ENCODE measurements at places on chromosomes 11 and 22.
A peak's percentile ranks its signal among the peaks of the same experiment; 100 is the strongest.

DNA sequence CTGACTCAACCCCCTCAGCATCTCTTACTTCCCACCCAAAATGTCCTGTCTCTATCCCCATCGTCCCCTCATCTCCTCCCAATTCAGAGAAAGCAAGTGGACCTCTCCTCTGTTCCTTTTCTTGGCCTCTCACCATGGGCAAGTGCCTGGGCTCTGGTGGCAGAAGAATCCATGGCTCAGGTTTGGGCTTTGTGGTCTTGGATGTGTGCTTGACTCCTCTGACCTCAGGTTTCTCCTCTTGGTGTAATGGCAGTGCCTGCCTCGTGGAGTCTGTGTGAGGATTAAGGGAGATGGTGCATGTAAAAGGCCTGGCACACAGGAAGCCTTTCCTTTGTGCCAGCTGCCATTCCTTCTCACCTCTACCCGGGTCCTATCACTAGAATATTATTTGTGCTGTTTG lies 3.2 kb downstream of the BMAL1 start:
- DNase-seq, result no peak

- DNase-seq, result no peak
Measured at GRCh38 chr11:131449036-131450019, 78.9 kb downstream of the NTM start.

DNA sequence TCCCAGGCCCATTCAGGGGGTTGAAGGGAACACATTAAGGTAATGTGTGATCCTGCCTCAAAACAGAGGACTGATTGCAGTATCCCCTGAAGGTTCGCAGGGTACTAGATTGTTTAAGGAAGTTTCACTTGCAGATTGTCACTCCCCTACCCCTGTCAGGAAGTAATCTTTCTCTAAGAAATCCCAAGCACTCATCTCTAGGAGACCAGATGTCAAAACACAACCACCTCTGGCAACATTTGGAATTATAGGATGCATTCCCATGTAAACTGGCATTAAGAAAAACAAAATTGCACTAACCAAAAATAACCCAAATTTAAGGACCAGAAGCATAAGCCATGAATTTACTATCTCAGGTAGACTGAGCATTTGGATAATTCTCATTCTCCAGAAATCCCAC lies 1.6 kb downstream of the MRPL17 start:
- no peak for DNase-seq

GRCh38 chr22:49524362-49524761 lies 303.3 kb downstream of the BRD1 start:
- DNase-seq, result no peak

DNA sequence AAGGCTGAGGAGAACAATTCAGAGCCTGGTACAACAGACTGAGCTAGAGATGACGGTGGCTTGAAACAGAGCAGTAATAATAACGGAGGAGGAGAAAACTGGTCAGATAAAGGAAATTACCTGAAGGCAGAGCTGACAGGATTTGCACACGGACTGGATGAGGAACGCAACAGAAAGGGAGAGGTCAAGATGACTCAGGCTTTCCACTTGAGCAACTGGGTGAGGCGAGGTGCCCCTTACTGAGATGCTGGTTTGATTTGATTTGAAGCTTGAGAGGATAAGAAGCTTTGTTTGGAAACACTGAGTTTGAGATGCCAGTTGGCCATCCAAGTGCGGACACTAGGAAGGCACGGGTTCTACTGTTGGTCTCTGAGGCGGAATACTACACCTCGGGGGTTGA lies 35.4 kb upstream of the NRIP3 start:
- DNase-seq, result no peak

DNA sequence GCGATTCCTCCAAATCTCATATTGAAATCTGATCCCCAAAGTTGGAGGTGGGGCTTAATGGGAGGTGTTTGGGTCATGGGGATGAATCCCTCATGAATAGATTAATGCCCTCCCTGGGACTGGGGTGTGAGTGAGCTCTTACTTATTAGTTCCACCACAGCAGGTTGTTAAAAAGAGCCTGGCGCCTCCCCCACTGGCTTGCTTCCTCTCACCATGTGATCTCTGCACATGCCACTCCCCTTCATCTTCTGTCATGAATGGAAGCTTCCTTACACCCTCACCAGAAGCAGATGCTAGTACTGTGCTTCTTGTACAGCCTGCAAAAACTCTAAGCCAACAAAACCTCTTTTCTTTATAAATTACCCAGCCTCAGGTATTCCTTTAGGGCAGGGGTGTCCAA lies 8.8 kb downstream of the RRAS2 start:
- no peak for DNase-seq

DNA sequence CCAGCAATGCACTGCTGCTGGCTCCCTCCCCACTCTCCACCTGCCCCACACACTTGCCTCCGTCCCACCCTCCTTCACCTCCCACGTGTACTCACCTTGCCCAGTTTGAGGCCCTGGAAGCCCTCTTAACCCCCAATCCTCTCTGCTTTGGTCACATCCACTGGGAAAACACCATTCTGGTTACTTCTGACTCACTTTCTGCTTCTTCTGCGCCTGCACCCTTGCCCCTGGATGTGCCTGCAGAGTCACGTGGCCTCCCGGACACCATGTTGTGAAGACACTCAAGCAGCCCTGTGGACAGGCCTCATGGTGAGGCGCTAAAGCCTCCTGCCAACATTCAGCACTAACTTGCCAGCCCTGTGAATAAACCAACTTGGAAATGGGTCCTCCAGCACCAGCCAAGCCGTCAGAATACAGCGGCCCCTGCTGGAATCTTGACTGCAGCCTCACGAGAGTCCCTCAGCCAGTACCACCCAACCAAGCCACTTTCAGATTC lies 2.6 kb upstream of the NAALADL1 start:
- no peak for DNase-seq

- no peak for DNase-seq
Measured at GRCh38 chr11:121091492-121092152, 9.4 kb upstream of the TECTA start.

- DNase-seq, result no peak
Measured at GRCh38 chr11:23284631-23285030, 424.4 kb upstream of the CCDC179 start.

- no peak for DNase-seq
Measured at GRCh38 chr22:26367402-26368245, 61.4 kb upstream of the ASPHD2 start.

GRCh38 chr11:116840224-116840745 lies 2.9 kb upstream of the APOA1 start:
- no peak for DNase-seq

- no peak for DNase-seq
Measured at GRCh38 chr11:119329320-119329719, 5.0 kb upstream of the RNF26 start.

DNA sequence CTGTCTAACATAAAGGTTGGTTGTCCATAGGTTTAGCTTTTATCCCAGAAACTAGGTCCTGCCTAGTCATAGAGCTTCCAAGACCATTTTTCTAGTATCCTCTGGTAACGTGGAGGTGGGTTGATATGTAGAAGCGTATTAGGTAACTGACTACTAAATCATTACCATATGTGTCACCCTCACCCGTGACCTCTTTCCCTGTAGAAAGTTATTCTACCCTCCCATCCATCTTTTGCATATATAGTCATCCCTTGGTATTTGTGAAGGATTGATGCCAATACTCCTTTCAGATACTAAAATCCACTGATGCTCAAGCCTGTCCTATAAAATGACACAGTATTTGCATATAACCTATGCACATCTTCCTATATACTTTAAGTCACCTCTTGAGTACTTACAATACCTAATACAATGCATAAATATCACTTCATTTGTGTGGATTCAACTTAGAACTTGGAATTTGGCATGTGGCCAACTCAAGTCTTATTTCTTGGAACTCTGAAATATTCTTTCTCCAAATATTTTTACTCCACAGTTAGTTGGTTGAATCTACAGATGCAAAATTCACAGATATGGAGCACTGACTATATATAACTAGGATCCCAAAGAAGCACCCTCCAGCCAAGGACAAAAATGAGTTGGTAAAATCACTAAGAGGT lies 497.0 kb upstream of the TENM4 start:
- DNase-seq, result no peak

GRCh38 chr22:24209016-24209415 lies 27.7 kb downstream of the SUSD2 start:
- DNase-seq, result no peak

GRCh38 chr22:49718396-49718795 lies 109.3 kb downstream of the BRD1 start:
- DNase-seq, result peak; percentile 78

DNA sequence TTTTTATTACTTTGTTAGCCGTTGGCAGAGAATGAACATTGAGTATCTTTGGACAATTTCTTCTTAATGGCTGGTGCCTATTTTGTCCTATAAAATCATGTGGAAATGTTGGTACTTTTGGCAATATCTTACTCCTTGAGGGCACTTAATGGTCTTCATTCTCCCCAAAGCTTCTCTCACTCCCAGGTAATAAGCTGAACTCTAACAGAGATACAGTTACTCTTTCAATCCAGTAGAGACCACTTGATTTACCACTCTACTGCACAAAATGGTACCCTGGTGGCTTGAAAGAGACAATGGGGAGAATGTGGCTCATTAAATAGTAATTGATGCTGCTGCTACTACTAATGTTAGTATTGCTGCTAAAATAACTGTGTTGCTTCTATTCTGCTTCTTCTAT lies 53.0 kb downstream of the MAML2 start:
- no peak for DNase-seq

- DNase-seq, result no peak
Measured at GRCh38 chr11:66546368-66546965, at the start of gene ACTN3. TSS of gene ACTN3 (plus strand) at chr11:66546903. CDS start at chr11:66546938, 35 bp downstream.

- DNase-seq, result no peak
Measured at GRCh38 chr11:28123151-28123581, 15.0 kb downstream of the METTL15 start.

DNA sequence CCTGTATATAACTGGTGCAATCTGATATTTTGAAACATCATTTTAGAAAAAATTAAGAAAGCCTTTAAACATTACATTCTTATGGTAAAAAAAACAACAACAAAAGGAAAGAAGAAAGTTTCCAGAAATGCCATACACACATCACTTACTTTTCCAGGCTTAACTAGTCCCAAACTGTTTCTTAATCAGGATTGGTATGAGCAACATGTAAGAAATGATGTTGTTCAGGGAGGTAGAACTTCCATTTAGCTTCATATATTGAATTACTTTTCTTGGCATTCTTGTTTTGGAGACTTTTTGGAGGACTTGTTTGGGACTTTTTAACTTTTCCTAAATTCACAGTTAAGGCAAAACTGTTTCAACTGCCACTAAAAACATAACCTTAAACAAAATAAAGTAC lies 791.5 kb downstream of the METTL15 start:
- DNase-seq, result no peak

- no peak for DNase-seq
Measured at GRCh38 chr11:126334659-126335462, 20.6 kb upstream of the ST3GAL4 start.

GRCh38 chr11:68469642-68470041 lies 9.1 kb downstream of the PPP6R3 start:
- DNase-seq, result no peak

- no peak for DNase-seq
Measured at GRCh38 chr11:65353900-65354264, 669 bp upstream of the TIGD3 start.

GRCh38 chr11:6405052-6405667 lies 13.7 kb downstream of the APBB1 start:
- no peak for DNase-seq

DNA sequence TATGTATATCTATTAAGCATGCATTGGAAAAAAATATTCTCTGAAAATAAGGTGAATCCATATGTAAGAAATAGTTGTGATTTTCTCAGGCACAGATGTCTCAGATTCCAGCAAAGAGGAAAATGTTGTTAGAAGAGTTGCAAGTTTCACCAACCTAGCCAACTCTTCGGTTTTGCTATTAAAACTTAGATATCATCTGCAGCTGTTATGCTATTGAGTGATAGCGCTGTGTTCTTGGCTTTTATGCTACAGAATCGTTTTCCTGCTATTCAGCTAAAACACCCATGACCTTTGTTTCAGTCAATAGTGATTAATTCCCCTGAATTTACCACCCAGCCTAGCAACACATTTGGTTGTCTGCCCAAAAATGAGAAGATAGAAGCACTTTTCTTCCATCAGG lies 795.6 kb upstream of the ANO3 start:
- no peak for DNase-seq

DNA sequence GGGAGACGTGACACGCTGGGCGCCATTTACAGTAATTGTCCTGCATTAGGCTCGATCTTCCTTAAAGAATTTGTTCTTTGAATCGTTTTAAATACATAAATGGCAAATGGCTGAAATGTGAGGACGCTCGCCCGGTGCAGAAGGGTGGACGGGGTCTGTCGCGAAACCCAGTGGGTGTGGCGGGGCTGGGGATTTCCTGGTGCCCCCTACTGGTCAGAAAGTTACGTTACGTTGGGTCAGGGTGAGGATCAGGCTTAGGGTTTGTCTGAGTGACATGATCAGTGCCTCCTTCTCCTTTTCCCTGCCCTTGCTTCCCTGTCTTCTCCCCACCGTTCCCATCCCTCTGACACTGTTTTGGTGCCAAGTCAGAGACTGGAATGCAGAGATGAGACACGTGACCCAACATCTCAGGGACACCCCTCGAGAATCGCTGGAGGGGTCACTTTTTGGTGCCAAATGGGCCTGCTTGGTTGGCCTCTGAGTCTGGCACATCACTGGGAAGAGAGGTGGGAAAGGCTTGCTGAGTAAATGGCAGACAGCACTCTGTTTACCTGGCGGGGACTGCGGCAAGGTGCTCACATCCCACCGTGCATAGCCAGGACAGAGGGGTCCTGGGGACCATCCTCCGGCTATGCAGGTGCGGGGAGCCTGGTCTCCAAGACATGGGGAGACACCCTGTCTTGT lies 1107.6 kb downstream of the BRD1 start:
- no peak for DNase-seq

DNA sequence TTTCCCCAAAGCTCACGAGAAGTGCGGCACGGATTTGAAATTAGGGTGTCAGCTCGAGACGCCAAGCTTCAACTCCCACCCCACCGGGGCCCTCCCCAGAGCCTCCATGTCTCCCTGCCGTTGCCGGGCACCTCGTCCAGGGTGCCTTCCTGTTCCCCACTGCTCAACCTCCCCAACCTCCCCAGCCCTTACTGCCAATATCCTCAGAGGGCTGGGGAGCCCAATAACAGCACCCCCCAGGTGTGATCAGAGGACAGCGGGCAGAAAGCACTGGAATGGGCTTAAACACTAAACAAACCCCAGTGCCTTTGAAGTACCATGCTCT lies 1336.4 kb downstream of the TBC1D22A start:
- peak; percentile 59 for DNase-seq

DNA sequence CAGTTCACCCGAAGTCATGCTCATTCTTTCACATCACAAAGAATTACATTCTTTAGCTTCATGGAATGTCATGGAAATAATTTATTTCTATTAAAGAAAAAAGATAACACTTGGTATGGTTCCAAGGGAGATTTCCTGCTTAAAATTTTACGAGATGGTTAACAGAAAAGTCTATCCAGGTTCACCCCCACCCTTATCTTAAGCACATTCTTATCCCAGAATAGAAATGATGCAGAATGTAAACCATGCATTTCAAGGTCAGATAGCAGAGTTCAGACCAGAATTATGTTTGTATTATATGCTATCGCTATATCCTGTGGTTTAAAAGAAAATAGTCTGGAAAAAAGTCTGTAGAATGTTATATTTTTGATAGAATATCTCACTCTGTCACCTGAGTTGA lies 58.7 kb downstream of the GAS2 start:
- DNase-seq, result no peak

GRCh38 chr11:66119348-66120133 lies 49.5 kb downstream of the PACS1 start:
- no peak for DNase-seq
